ENCODE measurements at places on chromosomes 16 and 17. TPM values are rescaled to one million over a fixed set of nuclear protein-coding genes. Genes with fewer than 3 reads are reported as not detected.

NSRP1 gene
- 24.0 TPM for total RNA-seq

KCNJ18 gene
- total RNA-seq, result not detected

GPR142 gene
- total RNA-seq, result not detected

MT1E gene
- 41.2 TPM for total RNA-seq

DNA sequence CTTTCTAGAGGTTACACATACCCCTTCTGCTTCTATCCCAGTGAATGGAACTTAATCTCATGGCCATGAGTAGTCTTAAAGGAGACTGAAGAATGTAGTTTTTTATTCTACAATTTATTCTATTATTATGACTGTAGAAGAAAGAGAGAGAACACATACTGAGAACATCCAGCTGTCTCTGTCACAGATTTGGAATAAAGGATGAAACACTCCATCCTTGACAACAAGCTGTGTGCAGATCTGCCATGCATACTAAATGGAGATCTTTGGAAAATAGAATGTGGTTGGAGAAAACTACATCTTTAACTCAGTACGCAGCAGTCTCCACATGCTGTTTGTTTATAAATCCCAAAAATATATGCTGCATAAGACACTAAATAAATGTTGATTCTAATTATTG, 54.1 kb upstream of the NUDT7 start:
- H3K27ac ChIP-seq, result no peak overlapping the region
- no peak overlapping the region for H3K4me3 ChIP-seq
- H3K36me3 ChIP-seq, result no peaks in the 10 kb centered on the region
- no peaks in the 10 kb centered on the region for H3K4me1 ChIP-seq
- no peak for DNase-seq

- DNase-seq, result no peak
- H3K4me3 ChIP-seq, result no peak overlapping the region
- H3K27me3 ChIP-seq, result no peaks in the 10 kb centered on the region
- no peaks in the 10 kb centered on the region for H3K4me1 ChIP-seq
Measured at GRCh38 chr17:16074423-16074822, 74.8 kb downstream of the TTC19 start.

- no peak for DNase-seq
- H3K4me1 ChIP-seq, result peaks cover 16% of the 10 kb centered on the region
- H3K4me3 ChIP-seq, result no peak overlapping the region
- no peak overlapping the region for H3K27ac ChIP-seq
Measured at GRCh38 chr16:21986692-21987246, 14.1 kb downstream of the PDZD9 start.

GRCh38 chr17:41383690-41384089, 1.6 kb upstream of the KRT34 start:
- H3K36me3 ChIP-seq, result peaks cover 2% of the 10 kb centered on the region
- no peak overlapping the region for H3K27ac ChIP-seq
- DNase-seq, result no peak

GRCh38 chr16:51756447-51757123, 605.5 kb upstream of the SALL1 start:
- H3K27ac ChIP-seq, result no peak overlapping the region
- no peaks in the 10 kb centered on the region for H3K27me3 ChIP-seq
- no peak overlapping the region for H3K4me3 ChIP-seq

GRCh38 chr17:75090871-75091854, 3.4 kb downstream of the SLC16A5 start:
- no peaks in the 10 kb centered on the region for H3K36me3 ChIP-seq
- H3K27me3 ChIP-seq, result no peaks in the 10 kb centered on the region
- no peak overlapping the region for H3K4me3 ChIP-seq
- H3K27ac ChIP-seq, result no peak overlapping the region

DNA sequence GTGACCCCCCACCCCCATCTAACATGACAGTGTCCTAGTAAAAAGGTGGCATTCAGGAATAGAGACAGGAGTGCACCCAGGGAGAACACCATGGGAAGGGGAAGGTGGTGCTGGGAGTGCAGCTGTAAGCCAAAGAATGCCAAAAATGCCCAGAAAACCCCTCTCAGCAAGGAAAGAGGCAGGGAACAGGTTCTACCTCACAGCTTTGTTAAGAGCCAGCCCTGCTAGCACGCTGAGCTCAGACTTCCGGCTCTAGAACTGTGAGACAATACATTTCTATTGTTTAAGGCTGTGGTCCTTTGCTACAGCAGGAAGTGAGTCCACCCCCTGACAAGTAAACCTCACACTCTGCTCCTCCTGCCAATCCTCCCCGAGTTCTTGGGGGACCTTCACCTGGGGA, 302.4 kb upstream of the N4BP1 start:
- no peaks in the 10 kb centered on the region for H3K36me3 ChIP-seq
- H3K4me1 ChIP-seq, result no peaks in the 10 kb centered on the region
- H3K27me3 ChIP-seq, result no peaks in the 10 kb centered on the region
- H3K4me3 ChIP-seq, result no peak overlapping the region
- no peak overlapping the region for H3K27ac ChIP-seq

GRCh38 chr16:54201200-54201599, 85.4 kb downstream of the IRX3 start:
- no peaks in the 10 kb centered on the region for H3K36me3 ChIP-seq
- no peak overlapping the region for H3K4me3 ChIP-seq
- H3K27ac ChIP-seq, result no peak overlapping the region
- no peak for DNase-seq
- H3K27me3 ChIP-seq, result no peaks in the 10 kb centered on the region

DNA sequence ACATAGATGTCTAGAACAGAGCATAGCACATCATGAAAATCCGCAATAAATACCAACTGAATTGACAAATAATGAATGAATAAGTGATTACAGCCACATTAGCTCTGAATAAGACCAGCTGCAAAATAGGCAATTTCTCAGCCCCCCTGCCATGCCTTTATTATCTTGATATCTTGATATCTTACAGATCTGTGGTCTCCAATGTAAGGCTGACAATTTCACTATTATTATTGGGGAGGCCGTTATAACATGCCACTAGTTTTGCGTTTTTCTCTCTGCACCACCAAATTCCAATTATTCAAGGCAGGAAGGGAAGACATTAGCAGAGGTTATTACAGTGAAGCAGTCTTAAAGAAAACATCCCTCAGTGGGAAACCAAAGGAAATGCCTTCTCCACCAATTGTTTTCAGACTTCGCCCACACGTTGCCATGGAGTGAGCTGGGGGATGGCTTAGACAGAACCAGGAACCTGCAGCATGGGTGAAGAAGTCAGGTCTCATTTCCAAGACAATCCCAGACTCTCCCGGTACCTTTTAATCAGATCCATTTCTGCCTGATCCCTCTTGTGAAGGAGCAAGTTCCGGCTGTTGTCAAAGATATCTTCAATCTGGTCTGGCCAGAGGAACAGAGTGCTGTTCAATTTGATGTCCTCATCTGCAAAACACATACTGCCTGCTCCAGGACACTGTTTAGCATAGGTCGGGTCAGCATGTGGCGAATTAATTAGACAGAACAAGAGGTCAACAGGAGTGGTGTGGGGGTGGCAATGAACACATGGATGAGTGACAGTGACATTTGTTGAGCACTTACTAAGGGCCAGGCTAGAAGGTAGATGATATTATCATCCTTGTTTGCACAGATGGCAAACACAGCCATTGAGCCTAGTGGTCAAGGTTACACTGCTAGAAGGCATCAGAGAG, 46.4 kb downstream of the DNAH3 start:
- H3K36me3 ChIP-seq, result no peaks in the 10 kb centered on the region
- H3K4me1 ChIP-seq, result no peaks in the 10 kb centered on the region
- H3K4me3 ChIP-seq, result no peak overlapping the region
- peaks cover 27% of the 10 kb centered on the region for H3K27me3 ChIP-seq

DNA sequence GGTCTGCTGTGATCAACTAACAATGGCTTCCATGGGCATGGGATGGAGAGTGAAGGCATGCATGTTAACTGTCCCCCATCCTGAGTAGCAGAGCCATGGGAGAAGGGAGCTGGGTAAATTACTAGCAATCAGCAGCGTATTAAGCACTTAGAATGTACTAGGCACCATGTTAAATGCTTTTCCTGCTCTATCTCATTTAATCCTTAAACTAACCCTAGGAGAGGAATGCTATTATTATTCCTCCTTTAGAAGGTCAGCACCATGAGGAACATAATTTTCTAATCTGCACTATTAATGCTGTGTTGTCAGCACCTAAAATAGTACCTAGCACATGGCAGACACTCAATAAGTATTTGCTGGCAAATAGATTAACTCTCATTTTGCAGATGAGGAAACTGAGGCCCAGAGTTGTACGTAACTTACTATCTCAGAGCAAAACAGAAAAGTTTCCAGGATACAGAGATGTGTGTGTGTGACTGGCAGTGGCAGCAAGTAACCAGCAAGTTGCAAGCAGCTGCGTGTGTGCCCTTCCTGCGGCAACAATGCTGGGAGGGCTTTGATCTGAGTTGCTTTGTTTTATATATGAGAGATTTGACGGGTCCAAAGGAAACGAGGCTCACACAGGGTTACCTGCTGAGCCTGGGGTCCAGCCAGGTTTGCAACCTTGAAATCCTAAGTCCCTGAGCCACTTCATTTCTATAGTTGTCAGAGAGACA, 6.5 kb upstream of the KLHL36 start:
- H3K36me3 ChIP-seq, result peaks cover 1% of the 10 kb centered on the region
- no peak overlapping the region for H3K4me3 ChIP-seq
- no peak overlapping the region for H3K27ac ChIP-seq
- peaks cover 27% of the 10 kb centered on the region for H3K27me3 ChIP-seq

- H3K27me3 ChIP-seq, result peaks cover 19% of the 10 kb centered on the region
- H3K4me3 ChIP-seq, result no peak overlapping the region
- no peak overlapping the region for H3K27ac ChIP-seq
- no peaks in the 10 kb centered on the region for H3K4me1 ChIP-seq
- no peaks in the 10 kb centered on the region for H3K36me3 ChIP-seq
Measured at GRCh38 chr16:89006036-89006752, 29.2 kb upstream of the CBFA2T3 start.

GRCh38 chr16:3950343-3951193, 70.1 kb upstream of the CREBBP start:
- DNase-seq, result no peak
- H3K36me3 ChIP-seq, result no peaks in the 10 kb centered on the region
- H3K4me3 ChIP-seq, result no peak overlapping the region

GRCh38 chr17:78231991-78232858, 794 bp downstream of the TMEM235 start:
- H3K27ac ChIP-seq, result no peak overlapping the region
- no peak for DNase-seq
- no peaks in the 10 kb centered on the region for H3K36me3 ChIP-seq
- H3K4me1 ChIP-seq, result peaks cover 3% of the 10 kb centered on the region

DNA sequence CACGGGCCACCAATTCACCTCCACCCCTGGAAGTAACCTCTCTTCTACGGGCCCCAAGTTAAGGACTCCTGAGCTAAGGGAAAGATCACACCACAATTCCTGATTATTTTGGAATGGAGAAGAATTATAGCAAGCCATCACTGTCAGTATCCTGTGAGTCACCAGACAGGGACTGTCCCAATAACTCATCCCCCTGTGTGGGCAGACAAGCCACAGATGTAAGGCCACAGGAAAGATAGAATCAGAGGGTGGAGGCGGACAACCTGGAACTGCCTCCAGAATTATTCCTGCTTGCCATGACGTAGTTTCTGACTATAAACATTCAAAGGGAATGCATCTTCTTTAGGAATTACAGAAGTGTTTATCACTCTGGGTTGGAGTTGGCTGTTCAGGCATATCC, 5.8 kb upstream of the MYO1D start:
- H3K4me3 ChIP-seq, result no peak overlapping the region
- H3K36me3 ChIP-seq, result no peaks in the 10 kb centered on the region
- peaks cover 9% of the 10 kb centered on the region for H3K4me1 ChIP-seq

GRCh38 chr17:57215317-57215716, 41.0 kb upstream of the MSI2 start:
- H3K4me1 ChIP-seq, result no peaks in the 10 kb centered on the region
- no peak overlapping the region for H3K27ac ChIP-seq
- no peaks in the 10 kb centered on the region for H3K36me3 ChIP-seq
- no peak for DNase-seq

Data from activated CD8-positive, alpha-beta memory T cell treated with anti-CD3 and anti-CD28 coated beads, Interleukin-2, amount 10 ng/mL, durations not matched to agents 7 days and 5 days (primary cell).